Hippocampal formation (tissue), 2 donors: ENCODE measurements at places on chromosomes 5 and 9.

- DNase-seq = no peak
Measured at GRCh38 chr9:121851641-121852091, 200.2 kb downstream of the DAB2IP start.

DNA sequence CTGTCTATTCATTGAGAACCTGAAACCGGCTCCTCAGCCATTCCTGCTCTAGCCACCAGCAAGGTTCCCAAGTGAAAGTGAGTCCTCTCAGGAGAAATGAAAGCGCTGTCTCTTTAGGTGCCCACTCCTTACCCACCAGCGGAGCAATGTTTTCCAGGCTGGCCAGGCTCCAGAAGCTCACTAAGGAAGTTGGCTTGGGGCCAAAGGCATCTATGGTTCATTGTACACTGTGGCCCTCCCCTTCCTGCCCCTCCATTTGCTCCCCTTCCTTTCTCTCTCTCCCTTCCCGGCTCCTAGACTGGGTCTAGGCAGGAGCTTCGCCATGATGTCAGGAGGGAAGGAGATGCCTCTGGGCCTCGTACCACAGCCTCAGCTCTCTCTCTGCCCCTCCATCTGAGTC is 1.1 kb upstream of the GABRP start:
- no peak for DNase-seq

GRCh38 chr9:17876687-17877086 is 297.8 kb downstream of the SH3GL2 start:
- no peak for DNase-seq

GRCh38 chr5:96936431-96937320 is 796 bp downstream of the LNPEP start:
- DNase-seq = peak; percentile 55

DNA sequence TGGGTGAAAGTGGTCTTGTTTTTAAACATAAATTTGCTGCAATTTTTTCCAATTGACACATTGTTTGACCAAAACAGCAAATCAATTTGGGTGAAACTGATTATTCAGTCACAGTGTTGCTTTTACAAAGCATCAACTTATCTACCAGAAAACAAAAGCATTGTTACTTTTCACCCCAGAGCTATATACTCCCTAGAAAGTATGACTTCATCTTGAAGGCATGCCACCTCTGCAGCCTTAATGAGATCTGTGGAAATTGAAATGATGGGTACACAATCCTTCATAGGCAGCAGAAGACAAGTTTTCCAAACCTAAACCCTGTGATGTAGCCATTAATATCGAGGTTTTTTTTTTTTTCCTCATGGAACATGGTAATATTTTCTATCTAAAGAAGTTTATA is 615.9 kb downstream of the CHSY3 start:
- no peak for DNase-seq

GRCh38 chr9:71607461-71607881 is 160.8 kb downstream of the CEMIP2 start:
- DNase-seq = no peak

GRCh38 chr9:1732670-1733069 is 282.5 kb upstream of the SMARCA2 start:
- no peak for DNase-seq

- DNase-seq = no peak
Measured at GRCh38 chr9:26311463-26311995, 581.1 kb downstream of the CAAP1 start.

GRCh38 chr9:124673063-124673462 is 98.0 kb downstream of the NR6A1 start:
- DNase-seq = no peak

GRCh38 chr9:72925126-72925789 is 27.6 kb downstream of the ALDH1A1 start:
- no peak for DNase-seq

DNA sequence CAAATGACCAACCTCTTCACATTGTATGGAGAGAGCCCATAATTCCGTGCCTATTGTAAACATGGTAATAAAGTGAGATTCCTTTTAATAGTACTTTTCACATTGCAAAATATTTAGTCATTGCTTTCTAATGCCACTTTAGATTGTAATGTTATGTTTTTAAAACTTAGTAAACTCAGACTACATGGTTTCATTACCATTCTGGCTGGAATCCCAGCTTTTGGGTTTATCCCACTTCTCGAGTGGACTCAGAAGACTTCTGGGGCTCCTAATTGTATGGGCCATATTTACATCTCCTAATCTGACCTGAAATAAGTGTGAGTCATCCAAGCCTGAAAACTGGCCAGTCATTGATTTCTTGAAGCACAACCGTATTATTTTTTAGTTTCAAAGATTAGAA is 217.6 kb downstream of the CAAP1 start:
- DNase-seq = no peak

DNA sequence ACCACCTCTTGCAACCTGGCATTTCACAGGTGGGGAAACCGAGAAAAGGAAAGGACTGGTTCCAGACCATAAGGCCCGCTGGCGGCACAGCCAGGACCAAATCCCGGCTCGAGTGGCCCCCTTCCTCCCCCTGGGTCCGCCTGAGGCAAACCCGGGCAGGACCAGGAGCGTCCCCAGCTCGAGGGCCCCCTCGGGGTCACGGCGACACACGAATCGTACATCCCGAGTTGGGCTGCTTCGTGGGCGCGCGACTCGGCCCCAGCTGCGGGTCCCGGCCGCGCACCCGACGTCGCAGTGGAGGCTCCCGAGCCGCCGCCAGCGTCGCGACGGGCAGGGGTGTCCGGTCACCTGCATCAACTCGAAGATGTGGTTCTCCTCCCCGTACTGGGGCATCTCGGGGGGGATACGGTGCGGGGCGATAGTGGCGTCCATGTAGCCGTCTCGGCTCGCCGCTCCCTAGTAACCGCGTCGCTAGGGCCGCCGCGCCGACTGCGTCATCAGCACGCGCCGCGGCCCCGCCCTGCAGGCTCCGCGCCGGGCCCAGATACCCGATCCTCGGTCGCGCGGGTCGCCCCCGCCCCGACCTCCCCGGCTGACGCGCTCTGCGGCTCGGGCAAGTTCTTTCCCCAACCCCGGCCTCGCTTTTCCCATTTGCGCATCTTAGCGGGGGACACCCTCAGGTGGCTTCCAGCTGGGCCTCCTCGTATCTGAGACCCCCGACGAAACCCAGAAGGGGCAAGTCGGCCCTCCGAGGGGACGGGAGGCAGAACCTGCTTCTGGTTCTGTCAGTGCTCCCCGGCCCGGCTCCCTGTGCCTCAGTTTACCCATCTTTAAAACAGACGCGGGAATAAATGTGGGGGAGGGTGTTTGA is at the start of gene AK8:
Gene AK8, minus strand, starts transcription at position 461 of the 871 bp plus-strand sequence. Its CDS starts 29 bp downstream, at position 432.
- DNase-seq = peak; percentile 22
